Urothelium cell line (cell line): ENCODE measurements at places on chromosomes 3 and 15.

DNA sequence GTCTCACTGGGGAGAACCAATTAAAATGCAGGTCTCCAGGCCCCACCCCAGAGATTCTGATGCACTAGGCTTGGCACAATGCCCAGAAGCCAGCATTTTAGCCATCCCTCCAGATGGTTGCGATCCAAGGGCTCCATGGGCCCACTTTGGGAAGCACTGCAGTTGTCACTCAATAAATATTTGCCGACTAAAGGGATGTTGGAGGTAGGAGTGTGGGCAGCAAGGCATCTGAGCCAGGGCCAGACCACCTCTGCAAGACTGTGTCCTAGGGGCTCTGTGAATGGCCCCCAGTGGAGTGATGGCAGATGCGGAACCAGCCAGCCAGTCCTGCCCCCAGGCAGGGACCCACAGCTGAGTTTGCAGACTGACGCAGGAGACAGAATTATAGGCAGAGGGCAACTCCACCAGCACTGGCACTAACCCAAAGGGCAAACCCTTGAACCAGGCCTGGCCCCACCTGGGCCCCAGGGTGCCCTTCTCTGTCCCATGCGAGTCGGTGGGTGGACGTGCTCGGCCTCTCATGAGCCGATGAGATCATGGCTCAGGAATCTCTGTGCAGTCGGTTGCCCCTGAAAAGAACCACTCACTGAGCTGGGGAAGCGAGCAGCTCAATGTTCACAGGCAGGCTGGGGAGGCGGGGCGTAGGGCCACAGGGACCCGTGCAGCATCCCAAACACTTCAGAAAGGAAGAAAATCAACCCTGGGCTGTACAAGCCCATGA lies 49.7 kb downstream of the SEMA5B start:
- peak; percentile 94 for DNase-seq

GRCh38 chr3:159861369-159861987 lies 127.2 kb upstream of the IL12A start:
- DNase-seq = no peak

DNA sequence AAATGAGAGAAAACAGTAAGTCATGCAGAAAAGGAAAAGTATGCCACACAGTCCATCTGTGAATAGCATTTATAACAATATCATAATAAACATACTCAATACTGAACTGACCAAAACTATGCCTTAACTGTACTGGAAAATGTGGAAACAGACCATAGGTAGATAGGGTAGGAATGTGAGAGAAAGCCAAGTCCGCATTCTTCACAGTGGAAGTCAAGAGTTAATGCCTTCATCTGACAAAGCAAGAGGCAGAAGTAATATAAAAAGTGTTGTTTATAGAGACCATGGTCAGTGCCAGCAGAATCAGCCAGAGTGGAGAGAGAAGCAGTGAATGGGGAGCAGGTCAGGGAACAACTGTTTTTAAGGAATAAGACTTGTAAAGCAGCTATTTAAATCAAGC lies 52.3 kb downstream of the KBTBD12 start:
- DNase-seq = no peak

DNA sequence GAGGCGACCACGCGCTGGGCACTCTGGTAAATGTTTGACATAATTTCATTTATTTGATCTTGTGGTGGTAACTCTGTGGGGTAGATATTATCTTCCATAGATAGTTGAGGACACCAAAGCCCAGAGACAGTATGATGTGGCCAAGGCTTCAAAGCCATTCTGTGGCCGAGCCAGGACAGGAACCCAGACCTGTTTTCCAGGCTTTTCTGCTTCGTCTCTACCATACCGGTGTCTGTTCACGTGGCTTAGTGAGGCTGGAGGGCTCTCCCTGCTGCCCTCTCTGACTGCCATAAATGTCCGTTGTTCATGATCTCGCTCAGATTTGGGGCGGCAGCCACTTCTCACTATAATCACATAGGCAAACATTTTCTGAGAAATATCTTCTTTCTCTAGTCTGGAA lies 134.7 kb downstream of the PEX5L start:
- no peak for DNase-seq

- no peak for DNase-seq
Measured at GRCh38 chr15:80606511-80607071, 88.5 kb upstream of the ABHD17C start.

DNA sequence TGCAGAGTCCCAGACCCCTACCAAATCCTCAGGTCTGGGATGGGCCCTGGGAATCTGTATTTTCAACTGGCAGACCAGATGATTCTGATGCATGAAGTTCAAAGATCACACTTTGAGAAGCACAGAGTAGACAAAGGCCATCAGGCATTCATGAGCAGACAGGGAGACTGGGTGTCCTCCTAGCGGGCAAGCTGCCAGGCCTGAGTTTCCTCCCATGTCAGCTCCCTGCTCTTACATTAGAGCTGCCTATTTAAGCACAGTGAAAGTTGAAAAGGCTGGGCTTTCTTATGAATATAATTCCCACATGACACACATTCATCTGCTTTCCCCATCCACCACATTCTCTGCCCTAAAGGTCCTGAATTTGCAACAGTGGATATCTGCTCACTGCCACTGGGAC lies 14.0 kb downstream of the CAPN3 start:
- no peak for DNase-seq
